ENCODE measurements at places on chromosomes 16 and 17.
A peak's percentile ranks its signal among the peaks of the same experiment; 100 is the strongest.

DNA sequence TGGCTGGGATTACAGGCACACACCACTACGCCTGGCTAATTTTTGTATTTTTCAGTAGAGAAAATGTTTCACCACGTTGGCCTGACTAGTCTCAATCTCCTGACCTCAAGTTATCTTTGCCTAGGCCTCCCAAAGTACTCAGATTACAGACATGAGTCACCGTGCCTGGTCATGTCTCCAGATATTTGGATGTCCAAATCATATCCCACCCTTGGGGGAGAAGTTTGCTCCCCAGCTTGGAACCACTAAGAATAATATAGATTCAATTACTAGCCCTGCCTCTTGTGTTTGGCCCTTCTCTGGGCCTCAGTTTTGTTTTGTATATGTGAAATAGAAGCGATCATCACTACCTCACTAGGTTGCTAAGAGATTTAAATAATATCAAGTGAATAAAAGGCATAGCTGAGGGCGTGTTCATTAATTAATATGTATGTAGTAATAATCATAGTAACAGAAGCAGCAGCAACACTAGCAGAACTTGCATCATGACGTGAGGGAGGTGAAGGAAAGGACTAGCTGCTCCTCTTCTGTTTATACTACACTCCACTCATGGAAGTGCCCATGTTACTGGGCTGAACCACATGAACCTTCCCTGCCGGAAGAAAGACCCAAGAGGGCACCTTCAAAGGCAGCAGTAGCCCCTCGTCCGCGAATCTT lies 253.6 kb upstream of the XYLT1 start:
- DNase-seq = no peak

GRCh38 chr17:64320613-64321553 lies 57.8 kb upstream of the TEX2 start:
- DNase-seq = peak; percentile 61

DNA sequence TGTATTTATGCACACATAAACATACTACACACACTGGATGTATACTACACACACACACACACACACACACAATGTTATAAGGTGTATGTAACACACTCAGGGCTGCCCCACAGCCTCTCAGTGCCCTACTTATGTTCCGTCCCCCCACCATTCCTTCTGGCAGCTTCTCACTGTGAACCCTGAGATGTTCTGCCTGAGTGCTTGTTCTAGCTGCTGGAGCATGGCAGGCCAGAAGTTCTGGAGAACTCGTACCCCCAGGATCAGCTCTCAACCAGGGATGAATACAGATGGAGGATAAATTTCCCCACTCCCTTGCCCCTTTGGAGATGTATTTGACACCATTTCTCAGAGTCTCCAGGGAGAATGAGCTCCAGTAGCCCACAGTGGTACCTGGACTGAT lies 76.4 kb downstream of the CDH13 start:
- no peak for DNase-seq

GRCh38 chr17:1004769-1005295 lies 7.9 kb downstream of the TIMM22 start:
- no peak for DNase-seq

All from activated CD4-positive, alpha-beta T cell treated with anti-CD3 and anti-CD28 coated beads, Interleukin-2, amount 50 U/mL, for 24 hours (primary cell).